SK-N-DZ (cell line): ENCODE measurements at places on chromosomes 4 and X.
A peak's percentile ranks its signal among the peaks of the same experiment; 100 is the strongest.

DNA sequence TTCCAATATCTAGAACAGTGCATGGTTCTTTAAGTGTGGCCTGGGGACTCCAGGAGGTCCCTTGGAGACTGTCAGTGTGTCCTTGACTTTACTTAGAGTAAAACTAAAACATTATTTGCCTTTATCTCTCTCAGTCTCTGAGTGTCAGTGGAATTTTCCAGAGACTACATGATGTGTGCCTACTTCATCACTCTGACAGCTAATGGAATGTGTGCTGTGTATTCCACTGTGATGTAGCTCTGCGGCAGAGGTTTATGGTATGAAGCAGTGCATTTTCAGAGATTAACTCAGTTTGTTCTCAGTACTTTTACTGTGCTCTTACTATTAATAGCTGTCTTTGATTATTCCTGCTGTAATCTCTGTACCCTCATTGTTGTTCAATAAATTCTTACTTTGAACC is 85.6 kb downstream of the MANBA start:
- DNase-seq: no peak

DNA sequence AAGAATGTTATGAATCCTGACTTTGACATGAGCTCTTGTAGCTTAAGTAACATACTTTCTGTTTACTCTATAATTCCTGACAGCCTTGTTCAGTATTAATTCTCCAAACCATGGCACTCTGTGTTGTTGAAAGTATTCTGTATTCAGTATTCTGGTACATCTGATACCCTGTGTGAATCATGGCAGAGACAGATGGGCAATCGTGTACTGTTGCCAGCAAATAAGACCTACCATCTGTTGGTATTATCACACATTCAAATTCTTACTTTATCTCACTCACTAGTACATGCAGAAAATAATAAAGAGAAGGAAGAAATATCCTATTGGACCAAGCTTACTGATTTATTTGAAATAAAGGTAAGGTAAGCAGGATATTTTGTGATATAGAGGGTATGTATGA is 7.9 kb downstream of the MBTPS2 start:
- DNase-seq: no peak

DNA sequence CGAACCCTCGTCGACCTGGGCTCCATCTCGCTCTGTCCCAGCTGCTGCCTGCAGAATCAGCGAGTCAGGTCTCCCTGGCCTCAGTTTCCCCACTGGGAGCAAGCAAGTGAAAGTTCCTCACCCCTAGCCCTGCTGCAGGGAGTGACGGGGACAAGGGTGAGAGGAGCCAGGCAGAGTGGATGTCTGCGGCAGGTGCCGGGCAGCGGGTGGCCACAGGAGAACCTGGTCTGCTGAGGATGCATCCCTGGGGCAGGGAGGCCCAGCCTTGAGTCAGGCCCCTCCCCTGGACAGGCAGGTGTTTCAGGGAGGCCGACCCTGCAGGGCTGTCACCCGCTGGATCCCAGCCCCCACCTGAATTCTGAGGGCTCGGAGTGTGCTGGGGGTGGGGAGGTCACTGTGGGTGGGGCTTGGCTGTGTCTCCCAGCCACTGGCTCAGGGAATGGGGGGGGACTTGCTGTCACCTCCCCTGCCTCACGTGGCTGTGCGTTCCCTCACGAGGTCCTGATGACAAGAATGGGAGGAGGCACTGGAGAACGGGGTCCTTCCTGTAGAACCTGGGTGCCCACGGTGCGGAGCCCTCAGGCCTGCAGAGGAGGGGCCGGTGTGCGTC is 33.2 kb downstream of the LRPAP1 start:
- no peak for DNase-seq

DNA sequence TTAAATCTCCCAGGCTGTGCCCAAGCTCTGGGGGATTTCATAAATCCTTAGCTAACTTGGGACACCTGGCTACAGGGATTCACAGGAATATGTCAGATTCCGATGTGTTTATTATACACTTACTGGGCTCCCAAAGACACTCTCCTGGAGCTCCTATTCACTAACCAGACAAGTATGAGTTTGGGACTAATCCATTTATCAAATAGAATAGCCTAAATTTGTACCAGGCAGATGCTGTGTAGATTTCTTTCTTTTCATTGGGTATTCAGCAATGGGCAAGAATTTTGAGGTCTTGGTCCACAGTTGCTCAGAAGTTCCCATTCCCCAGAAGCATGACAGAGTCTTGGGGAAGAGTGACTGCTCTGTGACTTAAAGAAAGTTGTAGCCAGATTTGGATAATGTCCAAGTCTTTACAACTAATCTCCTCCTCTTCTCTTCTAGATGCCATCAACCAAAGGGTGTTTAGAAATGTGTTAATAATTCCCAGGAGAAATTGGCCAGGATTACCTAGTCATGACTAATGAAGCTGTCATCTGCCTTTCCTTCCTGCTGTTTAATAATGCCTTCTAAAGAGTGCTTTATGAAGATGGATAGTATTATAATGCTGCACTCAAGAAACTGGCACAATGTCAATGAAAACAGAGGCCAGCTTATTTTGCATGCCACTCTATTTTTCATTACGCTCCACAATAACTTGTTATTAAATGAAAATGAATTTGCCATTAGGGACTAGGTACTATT is 120.9 kb downstream of the CHIC2 start:
- DNase-seq: no peak

- DNase-seq: no peak
These were observed 5.9 kb upstream of the HAND2 start for GRCh38 chr4:173535957-173536356.

DNA sequence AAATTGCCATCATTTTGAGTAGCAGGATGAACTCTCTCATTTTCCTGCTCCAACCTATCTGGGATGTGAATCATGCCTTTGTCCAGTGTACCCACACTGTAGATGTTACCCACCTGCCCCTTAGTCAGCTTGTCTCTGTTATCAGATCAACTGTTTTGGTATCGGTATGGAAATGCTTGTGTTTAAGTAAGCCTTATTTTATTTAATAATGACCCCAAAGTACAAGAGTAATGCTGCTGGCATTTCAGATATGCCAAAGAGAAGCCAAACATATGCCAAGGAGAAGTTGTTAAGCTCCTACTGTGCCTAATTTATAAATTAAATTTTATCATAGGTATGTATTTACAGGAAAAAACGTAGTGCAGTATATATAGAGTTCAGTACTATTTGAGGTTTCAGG is 18.6 kb upstream of the RAP1GDS1 start:
- DNase-seq: no peak

- DNase-seq: peak; percentile 34
These were observed 49.8 kb downstream of the TBCK start for GRCh38 chr4:106266201-106266600.

DNA sequence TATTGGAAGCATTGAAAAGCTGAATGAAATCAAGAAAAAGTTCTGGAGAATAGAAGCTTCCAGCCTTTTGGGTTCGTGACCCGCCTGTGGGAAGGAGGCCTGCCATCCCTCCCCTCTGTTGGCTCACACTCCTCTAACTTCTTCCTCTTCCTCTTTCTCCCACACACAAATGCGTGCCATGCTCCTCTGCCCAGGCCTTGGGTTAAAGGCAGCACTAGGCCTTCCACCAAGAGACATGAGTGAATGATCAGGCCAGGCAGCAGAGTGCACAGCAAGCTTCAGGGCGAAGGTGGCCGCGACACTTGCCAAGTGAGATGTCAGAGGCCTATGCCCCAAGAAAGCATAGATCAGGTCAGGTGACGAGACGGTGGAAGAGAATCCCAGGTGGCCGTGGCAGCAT is 38.4 kb downstream of the FAM193A start:
- no peak for DNase-seq

GRCh38 chrX:39814391-39814790 is 283.4 kb downstream of the BCOR start:
- DNase-seq: no peak

GRCh38 chr4:84481077-84481859 is 17.8 kb downstream of the NKX6-1 start:
- no peak for DNase-seq

- DNase-seq: no peak
These were observed 45.6 kb upstream of the CHRNA9 start for GRCh38 chr4:40289366-40290188.

DNA sequence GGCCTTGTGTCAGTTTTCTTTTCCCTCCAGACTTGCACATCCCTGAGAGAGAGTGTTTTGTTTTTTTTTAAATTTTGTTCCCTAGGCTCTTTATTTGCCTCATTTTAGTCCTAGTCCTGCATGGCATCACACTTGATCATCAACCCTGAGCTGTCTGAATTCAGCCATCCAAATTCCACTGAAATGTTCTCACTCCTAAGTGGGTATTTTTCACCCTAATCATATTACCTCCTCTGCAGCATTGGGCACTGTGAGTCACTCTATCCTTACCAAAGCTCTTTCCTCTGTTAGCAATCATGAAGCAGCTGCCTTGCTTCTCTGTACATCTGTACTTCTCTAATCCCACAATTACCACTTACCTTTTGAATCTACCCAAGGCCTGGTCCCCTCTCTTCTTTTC is 356.6 kb upstream of the MAGEB2 start:
- no peak for DNase-seq

GRCh38 chr4:86036736-86037135 is 323.1 kb downstream of the MAPK10 start:
- DNase-seq: no peak

GRCh38 chrX:132165651-132166050 is 37.8 kb upstream of the FRMD7 start:
- DNase-seq: no peak

- no peak for DNase-seq
These were observed 47.9 kb downstream of the CXCL1 start for GRCh38 chr4:73917081-73917501.

- DNase-seq: no peak
These were observed 654.6 kb upstream of the GALNT7 start for GRCh38 chr4:172514011-172514410.

GRCh38 chr4:75555294-75556164 is at the start of gene ODAPH:
Gene ODAPH (plus strand): TSS chr4:75556066. CDS start chr4:75556083, 17 bp downstream.
- DNase-seq: no peak

DNA sequence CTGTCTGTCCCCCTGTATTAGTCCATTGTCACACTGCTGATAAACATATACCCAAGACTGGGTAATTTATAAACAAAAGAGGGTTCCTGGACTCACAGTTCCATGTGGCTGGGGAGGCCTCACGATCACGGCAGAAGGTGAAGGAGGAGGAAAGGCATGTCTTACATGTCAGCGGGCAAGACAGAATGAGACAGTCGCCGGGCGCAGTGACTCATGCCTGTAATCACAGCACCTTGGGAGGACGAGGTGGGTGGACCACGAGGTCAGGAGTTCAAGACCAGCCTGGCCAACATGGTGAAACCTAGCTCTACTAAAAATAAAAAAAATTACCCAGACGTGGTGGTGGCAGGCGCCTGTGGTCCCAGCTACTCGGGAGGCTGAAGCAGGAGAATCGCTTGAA is 24.7 kb downstream of the IL3RA start:
- DNase-seq: no peak

GRCh38 chr4:153747406-153747955 is 12.3 kb downstream of the RNF175 start:
- DNase-seq: no peak

GRCh38 chr4:77121736-77122240 is 35.2 kb upstream of the CCNG2 start:
- no peak for DNase-seq

GRCh38 chrX:2430265-2430825 is 70.4 kb downstream of the DHRSX start:
- no peak for DNase-seq

- peak; percentile 18 for DNase-seq
These were observed at the start of gene IL1RAPL2 for GRCh38 chrX:104565791-104566680. Gene IL1RAPL2 (plus strand): TSS chrX:104566199.

- DNase-seq: no peak
These were observed 508.4 kb upstream of the GALNT7 start for GRCh38 chr4:172660251-172660650.

GRCh38 chr4:15918484-15919129 is 19.9 kb downstream of the FGFBP1 start:
- DNase-seq: no peak

DNA sequence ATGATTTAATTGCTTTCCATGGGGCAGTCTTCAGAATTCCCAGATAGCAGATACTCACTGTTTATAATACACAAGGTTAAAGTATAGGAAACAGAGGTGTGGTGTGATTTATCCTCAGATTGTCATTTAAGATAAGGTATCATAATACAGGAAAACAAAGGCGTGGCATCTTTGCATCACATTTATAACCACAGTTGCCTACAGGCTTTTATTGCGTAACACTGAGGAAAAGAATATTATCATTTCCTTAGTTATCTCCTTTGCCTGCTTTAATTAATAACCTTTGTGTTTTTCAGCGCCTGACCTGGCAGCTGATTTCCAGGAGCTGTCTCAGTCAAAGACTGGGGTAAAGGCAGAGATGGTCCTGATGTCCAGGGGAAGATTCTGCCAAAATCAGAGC is 68.8 kb downstream of the SSX7 start:
- DNase-seq: no peak

DNA sequence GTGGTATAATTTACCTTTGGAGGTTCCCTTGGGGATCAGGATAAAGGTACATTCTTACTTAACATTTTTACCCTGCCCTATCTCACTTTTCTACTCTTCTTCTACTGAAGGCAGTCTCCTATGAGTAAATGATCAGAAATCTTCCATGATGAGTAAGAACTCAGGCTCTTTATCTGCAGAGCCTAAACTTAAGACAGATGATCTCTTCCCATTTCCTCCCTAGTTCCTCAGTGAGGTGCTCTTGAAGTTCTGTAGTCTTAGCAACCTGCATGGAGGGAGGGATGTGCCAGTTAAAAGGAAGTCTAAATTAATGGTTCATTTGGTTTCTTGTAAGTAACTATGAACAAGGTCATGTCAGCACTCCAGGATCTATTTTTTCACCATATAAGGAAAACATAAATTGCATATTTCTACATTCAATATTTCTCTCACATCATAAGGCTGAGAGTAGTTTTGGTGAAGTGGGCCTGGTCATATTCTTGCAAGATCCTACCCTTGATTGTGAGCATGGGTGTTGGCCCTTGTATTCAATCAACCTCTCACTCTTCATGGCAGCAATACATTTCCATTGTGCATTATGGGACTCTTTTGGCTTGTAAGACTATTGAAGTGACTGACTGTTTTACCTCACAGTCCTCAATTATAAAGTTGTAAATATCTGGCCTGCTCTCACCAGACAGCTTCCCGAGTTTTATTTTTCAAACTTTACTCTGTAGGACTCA is 295.5 kb downstream of the SLC7A11 start:
- DNase-seq: no peak

DNA sequence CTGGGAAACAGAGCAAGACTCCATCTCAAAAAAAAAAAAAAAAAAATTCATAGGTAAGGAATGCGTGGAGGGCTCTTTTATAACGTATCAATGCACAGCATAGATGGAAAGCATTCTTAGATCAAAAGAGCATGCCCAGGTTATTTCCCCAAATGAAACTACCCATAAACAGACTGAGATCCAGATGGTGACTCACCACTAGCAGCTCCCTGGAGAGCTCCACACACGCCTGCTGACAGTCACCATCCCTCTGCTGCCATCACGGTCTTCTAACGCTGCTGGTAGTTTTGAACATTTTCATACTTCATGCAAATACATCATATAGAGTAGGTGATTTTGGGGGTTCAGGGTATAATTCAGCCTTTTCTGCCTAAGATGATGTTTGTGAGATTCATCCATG is 136.9 kb downstream of the ASMT start:
- DNase-seq: no peak

GRCh38 chr4:24809815-24810405 is 14.5 kb downstream of the SOD3 start:
- DNase-seq: no peak
